HT-29 (cell line): ENCODE measurements at places on chromosomes 5 and 9. TPM values are rescaled to one million over a fixed set of nuclear protein-coding genes. Genes with fewer than 3 reads are reported as not detected.

Gene OBP2B
- total RNA-seq, result not detected in 2 replicates

DNA sequence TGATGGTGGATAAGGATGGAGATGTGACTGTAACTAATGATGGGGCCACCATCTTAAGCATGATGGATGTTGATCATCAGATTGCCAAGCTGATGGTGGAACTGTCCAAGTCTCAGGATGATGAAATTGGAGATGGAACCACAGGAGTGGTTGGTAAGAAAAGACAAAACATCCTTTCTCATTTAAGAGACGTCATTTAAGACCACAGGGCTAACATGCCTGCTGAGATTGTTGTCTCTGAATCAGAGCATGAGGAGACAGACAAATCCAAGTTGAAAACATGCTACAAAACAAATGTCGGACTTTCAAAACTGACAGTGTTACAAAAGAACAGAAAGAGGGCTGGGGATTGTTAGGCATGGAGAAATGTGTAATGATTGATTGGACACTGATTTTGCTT, 4.6 kb downstream of the CCT5 start:
- no peak for DNase-seq

DNA sequence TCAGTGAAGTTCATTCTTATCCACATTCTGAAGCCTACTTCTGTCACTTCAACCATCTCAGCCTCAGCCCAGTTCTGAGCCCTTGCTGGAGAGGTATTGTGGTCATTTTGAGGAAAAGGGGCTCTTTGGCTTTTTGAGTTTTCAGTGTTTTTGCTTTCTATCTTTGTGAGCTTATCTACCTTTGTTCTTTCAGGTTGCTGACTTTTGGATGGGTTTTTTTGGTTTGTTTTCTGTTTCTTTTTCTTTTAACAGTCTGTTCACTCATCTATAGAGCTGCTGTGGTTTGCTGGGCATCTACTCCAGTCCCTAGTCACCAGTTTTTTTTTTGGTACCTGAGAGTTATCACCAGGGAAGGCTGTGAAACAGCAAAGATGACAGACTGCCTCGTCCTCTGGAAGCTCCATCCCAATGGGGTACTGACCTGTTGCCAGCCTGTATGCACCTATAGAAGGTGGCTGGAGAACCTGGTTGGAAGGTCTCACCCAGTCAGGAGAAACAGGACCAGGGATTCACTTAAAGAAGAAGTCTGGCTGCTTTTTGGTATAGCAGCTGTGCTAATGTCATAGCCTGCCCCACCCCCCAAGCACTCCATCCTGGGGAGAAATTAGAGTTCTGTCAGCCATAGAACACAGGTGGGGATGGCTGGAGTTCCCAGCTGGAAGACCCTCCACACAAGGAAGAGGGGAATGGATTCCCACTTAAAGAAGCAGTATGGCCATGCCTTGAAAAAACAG, 138.6 kb upstream of the TSLP start:
- DNase-seq, result no peak

GRCh38 chr5:1509346-1510085, 14.2 kb downstream of the LPCAT1 start:
- no peak for DNase-seq

- no peak for DNase-seq
These were observed 98.3 kb upstream of the BOD1 start for GRCh38 chr5:173714551-173715428.

Gene C5orf52
- total RNA-seq, result not detected in 2 replicates

Gene PDCD1LG2
- not detected in 2 replicates for total RNA-seq

- DNase-seq, result no peak
These were observed 114.6 kb upstream of the LRRTM2 start for GRCh38 chr5:138989720-138990119.

Gene C9orf50
- not detected in 2 replicates for total RNA-seq

Gene PPIC
- 23.3 and 26.3 TPM in 2 replicates for total RNA-seq

Gene KIF12
- 36.4 and 41.0 TPM in 2 replicates for total RNA-seq

- no peak for DNase-seq
These were observed 193.9 kb downstream of the ADCY2 start for GRCh38 chr5:7589800-7590199.
